ENCODE measurements at places on chromosomes 5 and 9. TPM values are rescaled to one million over a fixed set of nuclear protein-coding genes. Genes with fewer than 3 reads are reported as not detected.
A peak's percentile ranks its signal among the peaks of the same experiment; 100 is the strongest.

DNA sequence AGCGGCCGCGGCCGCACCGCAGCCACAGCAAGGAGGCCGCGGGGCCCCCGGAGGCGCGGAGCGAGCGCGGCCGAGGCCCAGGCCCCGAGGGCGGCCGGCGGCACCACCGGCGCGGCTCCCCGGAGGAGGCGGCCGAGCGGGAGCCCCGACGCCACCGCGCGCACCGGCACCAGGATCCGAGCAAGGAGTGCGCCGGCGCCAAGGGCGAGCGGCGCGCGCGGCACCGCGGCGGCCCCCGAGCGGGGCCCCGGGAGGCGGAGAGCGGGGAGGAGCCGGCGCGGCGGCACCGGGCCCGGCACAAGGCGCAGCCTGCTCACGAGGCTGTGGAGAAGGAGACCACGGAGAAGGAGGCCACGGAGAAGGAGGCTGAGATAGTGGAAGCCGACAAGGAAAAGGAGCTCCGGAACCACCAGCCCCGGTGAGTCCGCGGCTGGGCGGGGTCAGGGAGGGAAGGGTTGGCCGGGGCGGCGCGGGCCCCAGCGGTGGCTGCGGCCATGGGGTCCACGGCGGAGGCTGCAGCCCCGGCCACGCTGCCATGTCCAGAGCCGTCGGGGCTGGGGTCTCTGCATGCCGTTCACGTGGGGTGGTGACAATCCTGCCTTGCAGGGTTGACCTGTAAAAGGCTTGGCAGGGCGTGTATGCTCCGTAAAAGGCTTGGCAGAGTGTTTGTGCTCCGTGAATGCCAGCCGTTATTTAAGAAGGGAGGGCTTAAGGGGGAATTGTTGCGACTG lies 146.0 kb downstream of the CACNA1B start:
- DNase-seq, result no peak

Gene NINJ1
- 35.1 TPM for total RNA-seq

GRCh38 chr5:138983984-138984383 lies 108.8 kb upstream of the LRRTM2 start:
- DNase-seq, result no peak

DNA sequence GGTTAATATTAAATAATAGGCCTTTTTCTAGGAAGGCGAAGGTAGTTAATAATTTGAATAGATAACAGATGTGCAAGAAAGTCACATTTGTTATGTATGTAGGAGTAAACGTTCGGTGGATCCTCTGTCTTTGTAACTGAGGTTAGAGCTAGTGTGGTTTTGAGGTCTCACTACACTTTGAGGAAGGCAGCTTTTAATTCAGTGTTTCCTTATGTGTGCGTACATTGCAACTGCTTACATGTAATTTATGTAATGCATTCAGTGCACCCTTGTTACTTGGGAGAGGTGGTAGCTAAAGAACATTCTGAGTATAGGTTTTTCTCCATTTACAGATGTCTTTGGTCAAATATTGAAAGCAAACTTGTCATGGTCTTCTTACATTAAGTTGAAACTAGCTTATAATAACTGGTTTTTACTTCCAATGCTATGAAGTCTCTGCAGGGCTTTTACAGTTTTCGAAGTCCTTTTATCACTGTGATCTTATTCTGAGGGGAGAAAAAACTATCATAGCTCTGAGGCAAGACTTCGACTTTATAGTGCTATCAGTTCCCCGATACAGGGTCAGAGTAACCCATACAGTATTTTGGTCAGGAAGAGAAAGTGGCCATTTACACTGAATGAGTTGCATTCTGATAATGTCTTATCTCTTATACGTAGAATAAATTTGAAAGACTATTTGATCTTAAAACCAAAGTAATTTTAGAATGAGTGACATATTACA lies 45.7 kb downstream of the TGFBR1 start:
- DNase-seq, result no peak

Gene ARSI
- 7.3 TPM for total RNA-seq

DNA sequence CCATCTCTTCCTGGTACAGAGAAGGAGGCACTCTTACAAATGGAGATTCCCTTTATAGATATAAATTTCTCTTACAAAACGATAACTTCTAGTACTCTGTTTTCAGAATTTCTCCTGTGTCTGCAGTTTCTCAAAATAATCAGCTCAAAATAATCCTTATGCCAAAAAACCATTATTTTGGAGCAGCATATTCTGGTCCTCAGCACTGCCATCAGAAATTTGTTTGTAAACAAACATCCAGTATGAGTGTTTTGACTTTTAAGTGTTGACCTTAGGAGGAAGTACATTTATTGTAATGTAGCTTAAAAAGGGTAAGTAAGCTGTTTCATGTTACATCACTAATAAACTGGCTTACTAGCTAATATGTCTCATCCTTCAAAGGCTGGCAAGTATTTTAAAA lies 52.8 kb upstream of the SNAPC3 start:
- no peak for DNase-seq

- DNase-seq, result no peak
Observed at GRCh38 chr5:2334719-2335118, 416.8 kb downstream of the IRX2 start.

Gene CSF2
- 0.60 TPM for total RNA-seq

Gene SEPTIN8
- total RNA-seq, result 116 TPM

GRCh38 chr5:147759441-147759840 lies 23.1 kb downstream of the JAKMIP2 start:
- no peak for DNase-seq

DNA sequence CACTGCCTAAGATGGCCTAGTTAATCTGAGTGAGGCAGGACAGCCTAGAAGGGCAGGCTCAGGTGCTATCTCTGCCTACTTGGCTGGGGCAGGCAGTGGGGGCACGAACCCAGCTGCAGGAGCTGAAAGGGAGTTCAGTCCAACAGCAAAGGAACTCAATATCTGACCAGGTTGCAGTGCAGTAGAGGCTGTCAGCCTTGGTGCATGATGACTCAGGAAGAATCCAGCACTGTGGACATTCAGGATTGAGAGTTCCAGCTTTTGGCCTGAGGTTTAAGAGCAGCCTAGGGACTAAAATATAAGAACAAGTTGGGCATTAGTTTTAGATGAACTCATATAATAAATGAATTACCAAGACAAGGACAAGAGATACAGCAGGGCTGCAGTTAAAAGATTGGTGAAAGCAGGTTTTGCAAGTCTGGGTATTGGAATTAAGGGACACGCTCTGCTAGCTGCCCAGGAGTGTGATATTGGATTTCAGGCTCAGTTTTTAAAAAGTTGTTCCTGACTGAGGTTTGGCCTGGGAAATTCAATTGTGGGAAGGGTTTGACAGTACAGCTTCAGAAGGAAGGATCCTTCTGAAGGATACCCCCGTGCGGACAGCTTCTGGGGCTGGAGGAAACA lies 64.7 kb upstream of the ATG10 start:
- DNase-seq, result no peak

GRCh38 chr5:40675396-40676133 lies 4.2 kb upstream of the PTGER4 start:
- DNase-seq, result no peak

DNA sequence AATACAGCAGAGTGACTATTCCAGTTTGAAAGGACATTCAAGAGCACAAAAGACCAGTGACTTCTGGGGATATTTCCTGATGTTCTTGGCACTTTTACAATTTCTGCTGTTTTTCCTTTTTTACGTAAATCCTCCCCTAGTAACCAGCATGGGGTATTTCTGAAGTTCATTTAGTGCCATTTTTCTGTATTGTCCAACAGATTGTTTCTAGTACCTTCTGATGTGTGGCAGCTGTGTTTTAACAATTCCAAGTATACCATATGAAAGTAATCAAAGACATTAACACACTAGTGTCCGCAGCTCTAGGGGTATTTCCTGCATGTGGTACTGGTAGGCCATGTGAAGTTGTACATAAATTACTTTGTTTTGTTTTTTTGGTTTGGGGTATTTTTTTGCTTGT lies 53.0 kb upstream of the SMARCA2 start:
- no peak for DNase-seq

Gene CRHBP
- total RNA-seq, result not detected

DNA sequence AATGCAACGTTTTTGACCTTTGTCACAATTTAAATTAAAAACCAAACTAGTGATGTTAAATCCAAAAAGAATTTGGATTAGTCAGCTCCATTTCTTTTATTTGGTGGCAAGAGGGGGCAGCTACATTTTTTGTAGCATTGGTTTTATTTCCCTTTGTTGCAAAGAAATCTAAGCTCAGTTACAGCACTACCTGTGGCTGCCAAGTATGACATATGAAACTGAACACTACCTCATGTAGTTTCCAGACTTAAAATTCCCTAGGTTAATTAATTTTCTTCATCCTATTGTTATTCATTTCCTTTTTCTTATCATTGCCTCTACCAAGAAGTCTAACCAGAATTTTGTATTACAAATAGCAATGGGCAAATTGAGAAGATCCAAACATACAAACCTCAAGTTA lies 393.5 kb downstream of the BRINP1 start:
- DNase-seq, result no peak

GRCh38 chr9:87338088-87338989 lies 159.3 kb upstream of the DAPK1 start:
- peak; percentile 60 for DNase-seq

GRCh38 chr5:103573411-103573810 lies 10.8 kb upstream of the NUDT12 start:
- no peak for DNase-seq

GRCh38 chr5:88830567-88830966 lies 52.4 kb downstream of the MEF2C start:
- DNase-seq, result no peak

GRCh38 chr5:9507974-9508373 lies 37.9 kb downstream of the SEMA5A start:
- no peak for DNase-seq

- no peak for DNase-seq
Observed at GRCh38 chr5:5622806-5623205, 200.3 kb downstream of the ICE1 start.

DNA sequence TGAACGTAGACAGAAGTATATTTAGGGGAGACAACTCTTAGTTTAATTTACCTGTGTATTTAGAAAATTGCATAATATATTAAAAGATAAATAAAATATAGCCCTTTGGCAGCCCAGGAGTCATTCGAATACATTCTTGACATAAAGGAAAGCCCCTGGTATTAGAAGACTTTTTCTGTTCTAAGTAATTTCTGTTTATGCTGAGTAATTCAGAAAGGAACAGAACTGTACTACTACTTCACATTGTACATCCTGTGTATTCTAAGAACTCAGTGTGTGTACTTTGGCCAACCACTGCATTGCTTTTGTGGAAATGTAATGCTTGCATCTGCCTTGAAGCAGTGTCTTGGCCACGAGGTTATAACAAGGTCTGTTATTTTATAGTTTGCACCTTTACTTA lies 136.4 kb downstream of the KDM4C start:
- no peak for DNase-seq

DNA sequence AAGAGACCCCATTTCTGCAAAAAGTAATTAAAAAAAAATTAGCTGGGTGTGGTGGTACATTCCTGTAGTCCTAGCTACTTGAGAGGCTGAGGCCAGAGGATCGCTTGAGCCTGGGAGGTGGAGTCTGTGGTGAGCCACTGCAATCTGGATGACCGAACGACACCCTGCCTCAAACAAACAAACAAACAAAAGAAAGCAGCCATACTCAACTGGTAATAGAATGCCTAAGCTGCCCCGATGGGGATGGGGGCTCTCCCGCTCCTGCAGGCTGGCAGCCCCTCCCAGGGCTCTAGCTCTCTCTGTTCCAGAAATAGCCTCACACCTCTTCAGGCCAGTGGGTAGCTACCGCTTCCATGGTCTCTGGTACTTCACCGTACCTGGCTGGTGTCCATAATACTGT lies 241.8 kb downstream of the FANCC start:
- DNase-seq, result no peak

DNA sequence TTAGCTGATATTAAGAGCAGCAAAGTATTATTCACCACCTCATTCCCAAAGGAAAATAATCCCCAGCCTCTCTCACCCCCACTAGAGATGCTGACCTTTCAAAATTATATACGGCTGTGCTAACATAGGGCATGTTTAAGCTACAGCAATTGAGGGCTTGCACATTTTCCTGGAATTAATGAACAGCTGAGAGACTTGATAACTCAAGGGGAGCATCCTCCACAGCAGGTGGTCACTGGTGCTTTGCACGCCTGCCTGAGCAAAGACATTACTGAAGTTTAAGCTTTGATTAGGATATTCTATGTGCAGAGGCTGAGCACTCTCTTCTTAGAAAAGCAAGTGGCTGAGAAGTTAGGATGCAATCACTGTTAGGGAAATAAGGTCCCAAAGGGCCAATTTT lies 230.9 kb downstream of the FAM114A2 start:
- no peak for DNase-seq

- DNase-seq, result no peak
Observed at GRCh38 chr5:173715607-173716006, 99.2 kb upstream of the BOD1 start.

Gene OBP2B
- not detected for total RNA-seq

- no peak for DNase-seq
Observed at GRCh38 chr5:138784590-138784989, 31.4 kb downstream of the CTNNA1 start.

Gene FOXD4L4
- total RNA-seq, result 0.20 TPM

Gene PCDHGB1
- total RNA-seq, result 0.35 TPM

Gene MZB1
- total RNA-seq, result not detected

Gene DNAJB5
- total RNA-seq, result 8.7 TPM

GRCh38 chr5:87242242-87242641 lies 25.4 kb upstream of the RASA1 start:
- DNase-seq, result no peak

Gene PCBD2
- 9.0 TPM for total RNA-seq

- DNase-seq, result no peak
Observed at GRCh38 chr5:76074487-76075065, 8.6 kb upstream of the SV2C start.

DNA sequence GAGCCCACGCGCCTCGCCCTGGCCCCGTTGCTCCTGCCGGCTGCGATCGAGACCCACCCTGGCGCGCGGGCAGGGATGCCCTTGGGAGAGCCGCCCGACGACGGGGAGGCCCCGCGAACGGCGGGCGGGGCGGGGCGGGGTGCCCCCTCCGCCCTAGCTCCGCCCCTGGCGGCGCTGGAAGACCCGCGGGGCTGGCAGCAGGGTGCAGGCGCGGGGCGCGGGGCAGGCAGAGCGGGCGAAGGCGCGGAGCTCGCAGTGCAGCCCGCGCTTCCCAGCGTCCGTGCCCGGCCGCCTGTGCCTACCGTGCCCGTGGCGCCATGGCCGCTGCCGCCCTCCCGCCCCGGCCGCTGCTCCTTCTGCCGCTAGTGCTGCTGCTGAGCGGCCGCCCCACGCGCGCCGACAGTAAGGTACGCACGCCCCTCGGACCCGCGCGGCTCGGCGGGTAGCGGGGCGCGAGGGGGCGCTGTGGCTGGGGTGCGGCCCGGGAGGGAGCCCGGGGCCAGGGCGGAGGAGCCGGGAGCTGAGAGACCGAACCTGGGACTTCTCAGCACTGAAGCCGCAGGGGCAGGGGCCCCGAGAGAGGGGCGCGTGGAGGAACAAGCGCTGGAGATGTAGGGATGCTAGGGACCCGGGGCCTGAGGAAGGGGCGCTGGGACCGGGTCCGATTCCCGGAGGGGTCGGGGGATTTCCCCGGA lies at the start of gene OLFML2A:
Gene OLFML2A (plus strand): TSS at position 180 of the 695 bp plus-strand sequence. CDS start 138 bp downstream, at position 318.
- DNase-seq, result no peak

- no peak for DNase-seq
Observed at GRCh38 chr5:175829813-175830585, 41.4 kb upstream of the CPLX2 start.

Data from renal cortical epithelial cell (primary cell).